Activated CD8-positive, alpha-beta memory T cell treated with anti-CD3 and anti-CD28 coated beads for 1 hour (primary cell): ENCODE measurements at places on chromosomes 1 and 21.

DNA sequence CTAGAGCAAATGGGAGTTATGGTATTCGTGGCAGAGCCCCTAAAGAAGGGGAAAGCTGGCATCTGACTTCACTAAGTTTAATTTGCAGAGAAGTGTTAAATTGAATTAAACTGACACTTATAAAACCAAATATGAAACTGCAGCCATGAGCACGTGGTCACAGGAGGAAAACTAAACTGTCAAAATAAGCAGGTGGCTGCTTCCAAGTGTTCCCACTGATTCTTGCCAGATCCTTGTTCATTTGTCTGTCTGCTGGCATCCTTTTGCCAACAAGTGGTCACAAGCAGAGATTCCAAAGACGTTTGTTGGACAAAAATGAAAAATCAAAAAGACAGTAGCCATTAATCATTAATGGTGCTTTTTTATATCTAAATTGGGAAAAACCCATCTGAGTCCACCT lies 6.5 kb upstream of the CELA2B start:
- DNase-seq, result no peak

- no peak for DNase-seq
Measured at GRCh38 chr1:60229821-60230220, 156.3 kb upstream of the C1orf87 start.

- no peak for DNase-seq
Measured at GRCh38 chr1:184069675-184070074, 18.1 kb downstream of the TSEN15 start.

DNA sequence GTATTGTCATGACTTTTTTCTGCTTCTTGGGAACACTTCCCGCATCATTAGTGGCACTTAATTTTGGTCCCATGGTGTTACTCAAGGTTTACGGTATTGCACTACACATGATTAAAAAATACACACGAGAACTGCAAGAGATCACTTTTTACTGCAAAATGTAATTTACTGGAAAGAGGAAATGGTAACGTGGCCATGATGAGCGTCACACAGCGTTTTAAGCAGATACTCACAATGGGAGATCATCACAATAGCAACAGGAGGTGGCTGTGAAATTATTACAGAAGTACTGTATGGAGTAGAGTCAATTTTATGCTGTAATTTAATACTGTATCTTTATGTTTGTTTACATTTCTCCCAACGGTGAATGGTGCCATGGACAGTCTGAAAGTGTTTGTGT lies 1510.3 kb downstream of the AMY1C start:
- DNase-seq, result no peak

DNA sequence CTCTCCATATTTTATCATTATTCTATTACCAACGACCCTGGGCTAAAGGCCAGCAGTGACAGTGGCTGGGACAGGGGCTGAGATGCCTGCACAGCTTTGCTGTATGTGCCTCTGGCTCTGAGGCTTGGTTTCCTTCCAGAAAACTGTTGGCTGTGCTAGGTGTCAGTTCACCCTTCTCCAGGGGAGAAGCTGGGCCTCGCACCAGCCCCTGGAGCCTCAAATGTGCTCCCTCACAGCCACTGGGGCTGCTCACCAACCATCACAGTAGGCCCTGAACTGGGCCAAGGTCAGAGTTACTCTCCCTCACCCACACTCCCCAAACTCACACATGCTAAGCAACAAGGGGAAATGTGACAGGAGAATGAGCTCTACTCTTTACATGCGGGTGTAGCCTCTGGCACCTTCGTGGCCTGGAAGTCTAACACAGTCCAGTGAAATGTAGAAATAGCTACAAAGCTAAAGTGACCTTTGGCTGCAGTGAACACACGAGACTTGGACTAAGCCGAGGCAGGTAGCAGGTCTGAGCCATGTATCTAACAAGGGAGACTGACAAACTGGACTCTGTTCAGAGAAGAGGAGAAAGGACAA lies 4.7 kb upstream of the CD160 start:
- DNase-seq, result no peak

- DNase-seq, result no peak
Measured at GRCh38 chr1:45510036-45510971, 10.2 kb downstream of the MMACHC start.

DNA sequence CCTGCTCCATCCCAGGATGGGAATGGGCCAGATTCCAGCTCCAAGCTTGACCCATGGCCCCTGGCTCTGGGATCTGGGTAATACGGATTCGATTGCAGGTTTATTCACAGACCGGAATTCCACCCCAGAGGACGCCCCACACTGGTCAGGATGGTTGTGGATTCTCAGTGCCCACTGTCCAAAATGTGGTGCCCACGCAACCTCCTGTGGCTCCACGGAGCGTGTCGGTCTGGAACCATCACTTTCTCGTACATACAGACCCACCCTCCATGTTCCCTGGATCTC lies 31.6 kb downstream of the KRTAP10-1 start:
- no peak for DNase-seq

- DNase-seq, result no peak
Measured at GRCh38 chr1:235931171-235931738, 64.5 kb upstream of the LYST start.

DNA sequence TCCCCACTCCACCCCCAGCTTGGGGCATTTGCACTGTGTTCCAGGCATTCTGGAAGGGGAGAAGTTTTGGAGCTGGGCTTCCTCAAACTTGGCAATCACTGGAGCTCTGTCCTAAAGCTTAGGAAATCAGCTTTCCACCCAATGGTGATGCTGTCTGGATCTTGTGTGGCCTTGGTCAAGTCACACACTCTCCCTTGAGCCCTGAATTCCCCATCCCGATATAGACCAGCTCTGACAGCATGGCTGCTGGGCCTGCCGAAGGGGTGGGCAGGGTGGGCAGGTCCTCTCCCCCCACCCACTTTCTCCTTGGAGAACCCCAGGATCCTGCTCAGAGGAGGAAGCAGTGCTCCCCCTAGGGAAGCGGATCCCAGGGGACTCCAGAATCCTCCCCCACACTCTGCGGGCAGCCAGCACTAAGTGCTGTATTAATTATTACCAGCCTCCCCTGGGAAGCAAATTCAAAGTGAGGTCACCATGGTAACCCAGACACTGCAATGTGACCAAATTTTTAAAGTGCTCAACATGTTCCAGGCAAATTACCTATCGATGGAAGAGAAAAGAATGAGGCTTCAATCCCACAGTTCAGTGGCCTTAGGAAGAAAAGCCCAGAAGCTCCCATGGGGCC lies 21.3 kb upstream of the LDLRAP1 start:
- DNase-seq, result no peak

GRCh38 chr1:68230484-68230802 lies 1.9 kb downstream of the WLS start:
- DNase-seq, result no peak

DNA sequence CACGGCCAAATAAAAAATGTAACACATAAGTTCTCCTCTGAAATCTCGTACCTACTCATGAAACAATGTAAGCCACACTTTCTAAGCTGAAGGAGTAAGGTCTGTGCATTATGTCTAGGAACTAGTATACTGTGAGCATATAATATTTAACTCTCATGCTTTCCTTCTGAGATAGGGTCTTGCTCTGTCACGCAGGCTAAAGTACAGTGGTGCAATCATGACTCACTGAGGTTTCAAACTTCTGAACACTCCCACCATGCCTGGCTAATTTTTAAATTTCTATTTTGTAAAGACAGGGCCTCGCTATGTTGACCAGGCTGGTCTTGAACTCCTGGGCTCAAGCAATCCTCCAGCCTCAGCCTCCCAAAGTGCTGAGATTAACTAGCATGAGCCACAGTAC lies 71.3 kb downstream of the AHCTF1 start:
- DNase-seq, result no peak

DNA sequence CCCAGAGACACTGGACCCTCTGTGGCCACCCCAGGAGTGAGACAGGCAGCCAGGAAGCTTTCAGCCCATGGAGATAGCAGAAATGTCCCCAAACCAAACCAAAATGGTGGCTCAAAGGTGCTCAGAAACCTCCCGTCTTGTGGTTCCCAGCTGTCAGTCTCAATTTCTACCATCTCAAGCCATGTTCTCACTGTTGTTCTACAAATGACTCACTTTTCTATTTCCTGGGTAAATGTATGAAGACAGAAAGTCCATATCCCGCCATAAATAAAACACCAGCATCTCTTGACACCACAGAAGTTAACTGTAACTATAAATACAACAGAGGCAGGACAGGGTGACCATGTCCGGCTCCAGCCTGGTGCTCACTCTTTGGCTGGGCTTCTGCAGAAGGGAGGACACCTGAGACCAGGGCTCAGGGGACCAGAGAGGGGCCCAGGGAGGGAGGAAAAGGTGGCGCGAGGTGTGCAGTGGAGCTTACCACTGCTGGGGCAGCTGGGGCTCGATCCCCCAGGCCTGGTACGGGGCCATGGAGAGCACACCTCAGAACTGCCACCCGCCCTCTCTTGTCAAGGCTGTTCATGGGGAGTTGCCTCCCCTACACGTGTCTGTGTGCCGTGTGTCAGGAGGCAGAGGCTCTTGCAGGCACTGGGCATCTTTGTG lies 43.6 kb downstream of the EPHB2 start:
- DNase-seq, result no peak

DNA sequence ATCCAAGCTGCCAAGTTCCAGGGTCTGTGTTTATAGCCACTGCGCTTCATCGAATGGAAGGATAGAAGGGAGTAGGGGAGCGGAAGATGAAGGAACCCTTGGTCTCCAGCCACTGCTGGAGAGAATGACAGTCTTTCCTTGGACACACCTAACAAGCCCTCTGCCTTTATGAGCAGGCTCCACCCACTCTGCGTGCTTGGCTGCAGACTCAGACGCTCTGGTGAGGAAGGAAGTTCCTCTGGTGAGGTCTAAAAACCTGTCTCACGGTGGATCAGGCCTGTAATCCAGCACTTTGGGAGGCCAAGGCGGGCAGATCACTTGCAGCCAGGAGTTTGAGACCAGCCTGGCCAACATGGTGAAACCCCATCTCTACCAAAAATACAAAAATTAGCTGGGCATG lies 55.4 kb downstream of the MATN1 start:
- DNase-seq, result no peak

- no peak for DNase-seq
Measured at GRCh38 chr1:56095696-56096665, 483.4 kb downstream of the PLPP3 start.

- DNase-seq, result no peak
Measured at GRCh38 chr1:215543806-215544205, 23.3 kb upstream of the KCTD3 start.

DNA sequence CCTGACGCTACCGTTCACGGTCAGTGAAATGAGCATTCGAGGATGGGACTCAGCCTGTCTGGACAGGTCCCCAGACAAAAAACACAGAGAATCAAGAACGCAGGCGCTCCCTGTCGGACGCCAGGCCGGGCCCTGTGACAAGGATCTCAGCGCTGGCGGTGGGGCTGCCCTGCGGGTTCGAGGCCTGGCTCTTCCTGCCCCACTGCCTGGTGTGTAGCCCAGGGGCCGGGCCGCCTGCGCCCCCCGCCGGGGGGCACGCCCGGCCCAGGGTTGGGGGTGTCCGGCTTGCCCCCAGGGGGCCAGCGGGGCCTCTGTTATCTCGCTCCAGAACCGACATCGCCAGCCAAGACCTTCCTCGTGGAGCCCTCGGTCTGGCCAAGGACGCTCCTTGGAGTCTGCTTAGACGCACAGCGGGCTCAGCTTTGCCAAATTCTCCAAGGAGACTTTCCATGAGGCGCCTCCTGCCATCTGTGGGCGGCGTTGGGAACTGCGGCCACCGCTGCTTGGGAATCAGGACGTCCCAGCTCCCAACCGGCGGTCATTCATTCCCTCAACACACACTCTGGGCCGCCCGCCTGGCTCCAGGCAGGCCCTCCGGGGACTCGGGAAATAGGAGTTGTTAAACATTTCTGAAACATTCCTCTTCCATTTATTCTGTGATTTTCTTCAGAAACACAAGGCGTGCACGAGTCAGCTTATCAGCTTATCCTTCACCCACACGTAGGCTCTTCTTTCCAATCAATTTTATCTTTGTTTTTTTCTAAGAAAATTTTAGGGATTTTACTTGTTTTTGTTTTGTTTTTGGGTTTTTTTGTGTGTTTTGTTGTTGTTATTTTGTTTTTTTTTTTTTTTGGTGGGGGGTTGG lies 11.3 kb upstream of the RIPK4 start:
- DNase-seq, result no peak

- no peak for DNase-seq
Measured at GRCh38 chr1:224132901-224133300, 19.0 kb downstream of the FBXO28 start.

- no peak for DNase-seq
Measured at GRCh38 chr1:201039418-201039817, 15.9 kb upstream of the KIF21B start.

DNA sequence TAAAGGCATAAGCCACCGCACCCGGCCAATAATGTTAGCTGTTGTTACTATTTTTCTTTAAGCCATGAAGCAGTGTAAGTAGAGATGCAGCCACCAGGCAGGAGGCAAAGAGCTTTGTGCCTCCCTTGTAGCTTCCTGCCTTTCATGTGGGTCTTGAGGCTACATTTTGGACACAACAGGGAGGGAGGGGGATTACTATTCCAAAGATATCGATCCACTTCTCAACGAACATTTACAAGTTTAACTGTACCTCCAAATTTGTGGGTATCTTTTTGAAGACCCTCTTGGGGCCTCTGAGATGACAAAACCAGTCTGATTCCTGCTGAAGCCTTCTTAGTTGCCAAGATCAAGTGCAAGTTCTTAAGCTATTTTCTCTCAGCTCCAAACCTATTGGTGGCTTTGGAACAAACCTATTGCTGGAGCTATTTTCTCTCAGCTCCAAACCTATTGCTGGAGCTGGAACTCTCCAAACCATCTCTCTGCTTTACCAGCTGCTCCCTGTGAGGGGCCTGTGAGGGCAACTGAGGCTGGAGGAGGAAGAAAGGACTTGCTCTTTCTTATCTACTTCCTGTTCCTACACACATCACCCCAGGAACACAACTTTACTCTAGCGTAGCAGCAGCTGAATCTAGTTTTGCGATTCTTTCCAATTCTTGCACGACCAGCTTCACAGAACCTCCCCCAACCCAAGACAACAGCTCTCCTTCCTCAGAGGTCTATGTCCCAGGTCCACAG lies 16.1 kb upstream of the RCAN3 start:
- no peak for DNase-seq

DNA sequence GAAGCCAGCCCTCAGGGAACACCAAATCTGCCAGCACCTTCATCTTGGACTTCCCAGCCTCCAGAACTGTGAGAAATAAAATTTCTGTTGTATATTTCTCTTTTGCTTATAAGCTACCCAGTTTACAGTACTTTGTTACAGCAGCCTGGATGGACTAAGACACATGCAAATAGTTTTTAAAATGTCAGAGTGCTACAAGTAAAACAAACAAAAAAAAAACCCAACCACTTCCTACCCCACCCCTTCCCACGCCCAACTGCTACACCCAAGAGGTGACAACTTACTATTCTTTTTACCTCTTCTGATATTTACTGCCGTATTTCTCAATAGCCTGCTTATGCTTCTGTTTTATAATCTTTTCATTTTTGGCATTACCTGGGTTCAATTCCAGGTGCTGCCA lies 8.6 kb upstream of the SPSB1 start:
- DNase-seq, result no peak

GRCh38 chr21:34795548-34796180 lies 126.9 kb downstream of the CLIC6 start:
- DNase-seq, result no peak
